ENCODE measurements at places on chromosomes 16 and 17.
A peak's percentile ranks its signal among the peaks of the same experiment; 100 is the strongest.

- DNase-seq, result no peak
Measured at GRCh38 chr16:66205287-66206231, 160.9 kb upstream of the CDH5 start.

- DNase-seq, result no peak
Measured at GRCh38 chr16:22621586-22622155, 111.0 kb downstream of the NPIPB5 start.

- DNase-seq, result no peak
Measured at GRCh38 chr16:67708368-67708771, 10.7 kb downstream of the GFOD2 start.

DNA sequence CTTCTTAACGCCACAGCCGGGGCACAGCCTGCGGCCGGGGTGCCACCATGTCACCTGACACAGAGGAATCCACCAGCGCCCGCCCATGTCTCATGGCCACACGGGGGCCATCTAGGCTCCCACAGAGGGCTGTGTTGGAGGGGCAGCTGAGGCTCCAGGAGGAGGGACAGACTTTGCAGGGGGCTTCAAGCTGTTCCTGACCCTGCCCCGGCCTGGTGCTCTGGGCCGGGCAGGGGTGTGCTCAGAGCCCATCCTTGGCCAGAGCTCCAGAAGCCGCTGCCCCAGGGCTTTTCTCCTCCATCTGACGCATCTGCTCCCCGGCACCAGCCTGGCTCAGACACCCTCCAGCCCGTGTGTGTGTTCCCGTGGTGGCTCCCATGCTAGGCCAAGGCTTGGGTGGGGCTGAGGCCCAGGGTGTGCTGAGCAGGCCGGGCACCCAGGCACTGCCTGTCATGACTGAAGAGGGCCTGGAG is 7.8 kb upstream of the SLC38A10 start:
- DNase-seq, result no peak

DNA sequence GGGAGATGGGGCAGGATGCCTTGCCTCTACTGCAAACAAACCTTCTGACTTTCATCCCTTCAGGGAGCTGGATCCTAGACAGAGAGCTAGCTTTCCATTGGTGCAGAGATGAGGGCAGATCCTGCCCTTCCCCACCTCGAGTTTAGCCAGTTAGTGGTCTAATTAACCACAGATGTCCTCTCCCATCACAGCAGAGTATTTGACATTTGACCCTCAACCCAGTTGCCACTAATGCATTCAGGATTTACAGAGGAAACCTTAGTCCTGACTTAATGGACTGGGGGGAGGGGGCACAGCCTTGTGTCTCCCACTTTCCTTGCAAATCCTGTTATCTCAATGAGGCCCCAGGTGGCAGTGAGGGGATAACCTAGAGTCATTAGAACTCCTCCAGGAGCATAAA is 10.2 kb downstream of the PIP4K2B start:
- DNase-seq, result no peak

DNA sequence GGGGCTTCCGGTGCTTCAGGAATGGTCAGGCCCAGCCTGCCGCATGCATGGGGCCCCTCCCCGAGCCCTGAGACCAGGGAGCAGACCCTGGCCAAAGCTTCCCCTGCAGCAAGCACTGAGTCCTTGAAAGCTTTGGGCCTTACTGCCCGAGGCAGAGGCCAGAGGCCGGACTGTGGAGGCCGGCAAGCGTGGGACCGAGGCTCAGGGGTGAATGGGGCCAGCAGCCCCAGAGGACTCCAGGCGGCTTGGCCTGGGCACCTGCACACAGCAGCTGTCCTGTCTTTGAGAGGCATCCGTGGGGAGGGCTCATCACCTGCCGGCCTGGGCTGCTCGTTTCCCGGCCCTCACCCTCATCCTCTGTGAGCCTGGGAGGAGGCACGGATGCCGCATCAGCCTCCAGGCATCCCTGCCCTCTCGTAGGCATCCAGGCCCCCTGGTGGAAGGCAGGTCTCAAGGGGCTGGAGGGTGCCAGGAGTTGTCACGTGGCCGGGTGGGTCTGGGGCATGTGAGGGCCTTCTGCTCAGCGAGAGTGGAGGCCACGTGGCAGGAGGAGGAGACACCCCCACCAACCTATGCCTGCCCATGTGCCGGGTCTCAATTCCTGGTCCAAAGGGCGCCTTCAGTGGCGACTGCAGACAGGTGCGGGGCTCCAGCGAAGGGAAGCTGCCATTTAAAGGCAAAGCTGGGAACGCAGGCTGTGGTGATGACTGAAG is 31.4 kb downstream of the CACNA1H start:
- DNase-seq, result no peak

- no peak for DNase-seq
Measured at GRCh38 chr17:64075913-64076312, 54.0 kb downstream of the ERN1 start.

- no peak for DNase-seq
Measured at GRCh38 chr16:80341263-80341662, 199.5 kb upstream of the DYNLRB2 start.

GRCh38 chr17:60695960-60696359 is 18.3 kb downstream of the BCAS3 start:
- DNase-seq, result no peak

DNA sequence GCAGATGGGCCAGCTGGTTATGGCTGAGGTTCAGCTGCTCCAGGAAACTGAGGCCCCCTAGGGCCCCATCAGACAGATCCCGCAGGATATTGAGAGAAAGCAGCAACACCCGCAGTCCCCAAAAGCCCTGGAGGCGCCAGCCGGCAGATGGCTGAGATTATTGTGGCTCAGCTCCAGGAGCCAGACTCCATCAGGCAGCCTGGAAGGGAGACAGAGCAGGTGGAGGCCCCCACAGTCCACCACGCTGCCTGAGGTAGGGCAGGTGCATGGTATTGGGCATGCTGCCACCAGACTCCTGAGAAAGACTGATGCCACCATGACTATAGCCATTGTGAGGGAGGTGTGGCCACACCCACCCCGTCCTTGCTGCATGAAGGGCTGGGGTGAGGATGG is 9.5 kb upstream of the TMEM101 start:
- no peak for DNase-seq

GRCh38 chr17:79360196-79360595 is 250.7 kb downstream of the RBFOX3 start:
- DNase-seq, result no peak

DNA sequence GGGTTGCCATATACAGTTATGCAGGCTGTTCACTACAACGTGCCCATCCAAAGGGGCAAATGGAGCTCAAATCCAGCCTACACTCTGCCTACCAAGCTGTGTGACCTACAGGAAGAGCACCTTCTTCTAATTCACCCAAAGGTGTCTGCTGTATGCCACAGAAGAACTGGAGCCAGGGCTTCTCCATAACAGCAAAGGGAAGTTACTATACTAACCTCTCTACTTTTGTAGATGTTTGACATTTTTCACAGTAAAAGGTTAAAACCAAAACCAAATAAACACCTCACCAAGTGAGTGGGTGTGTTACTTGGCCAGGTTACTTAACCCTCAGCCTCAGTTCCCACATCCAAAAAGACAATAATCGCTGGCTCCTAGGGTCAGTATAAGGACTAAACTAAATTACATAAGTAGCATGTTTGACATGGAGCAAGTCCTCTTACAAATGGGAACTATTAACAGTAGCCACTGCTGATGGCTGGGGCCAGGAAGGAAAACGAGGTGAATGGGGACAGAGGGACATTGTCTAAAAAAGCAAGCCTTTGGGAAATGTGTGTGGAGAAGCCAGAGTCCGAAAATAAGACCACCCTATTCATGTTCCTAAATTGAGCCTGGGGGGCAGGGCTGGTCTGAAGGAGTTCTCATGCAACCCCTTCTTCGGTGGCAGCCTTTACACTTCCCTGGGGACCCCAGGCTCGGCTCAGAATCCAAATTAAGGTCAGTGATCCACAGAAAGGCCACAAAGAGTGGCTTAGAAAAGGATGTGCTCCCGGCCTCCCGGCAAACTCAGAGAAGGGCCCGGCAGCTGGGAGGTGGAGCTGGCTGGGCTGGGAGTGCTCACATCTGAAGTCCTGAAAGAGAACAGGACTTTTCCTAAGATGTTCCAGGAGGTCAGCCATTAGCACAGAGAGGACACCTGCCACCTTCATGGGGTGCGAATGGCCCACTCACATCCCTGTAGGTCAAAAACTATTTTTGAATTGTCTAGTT is 13.5 kb downstream of the CUEDC1 start:
- no peak for DNase-seq

GRCh38 chr17:29844339-29845048 is 85.5 kb downstream of the SSH2 start:
- DNase-seq, result no peak

DNA sequence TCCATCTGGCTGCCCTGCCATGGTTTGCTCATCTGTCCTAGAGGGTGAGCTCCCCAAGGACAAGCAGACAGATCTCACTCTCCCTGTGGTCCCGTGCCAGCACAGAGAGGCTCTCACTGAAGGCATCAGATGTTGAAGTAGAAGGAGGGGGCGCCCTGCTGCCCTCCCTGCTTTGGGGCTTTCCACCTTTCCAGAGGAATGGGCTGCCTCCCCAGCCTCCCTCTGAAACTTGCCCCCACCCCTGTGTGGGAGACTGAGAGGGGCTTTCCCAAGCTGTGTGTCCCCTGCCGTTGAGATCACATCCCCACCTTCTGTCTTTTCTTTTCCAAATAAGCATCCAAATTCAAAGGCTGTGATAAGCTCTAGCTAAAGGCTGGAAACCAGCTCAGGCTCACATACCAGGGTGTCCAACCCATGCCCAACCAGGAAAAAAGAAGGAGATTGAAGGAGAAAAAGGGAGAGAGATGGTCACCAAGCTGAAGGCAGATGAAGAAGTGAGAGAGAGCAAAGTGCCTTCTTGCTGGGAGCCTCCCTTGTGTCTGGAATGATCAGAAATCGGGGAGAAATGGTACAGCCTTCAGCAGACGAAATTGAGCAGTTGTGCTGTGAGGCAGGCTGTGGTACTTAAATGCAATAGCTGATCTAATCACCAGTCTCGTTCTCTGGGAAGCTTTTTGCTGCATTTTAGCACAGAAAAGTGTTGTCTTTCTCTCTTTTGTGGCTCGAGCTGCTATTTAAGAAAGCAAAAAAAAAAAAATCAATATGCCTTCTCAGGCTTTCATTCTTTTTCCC is 145.9 kb upstream of the LHX1 start:
- DNase-seq, result no peak

DNA sequence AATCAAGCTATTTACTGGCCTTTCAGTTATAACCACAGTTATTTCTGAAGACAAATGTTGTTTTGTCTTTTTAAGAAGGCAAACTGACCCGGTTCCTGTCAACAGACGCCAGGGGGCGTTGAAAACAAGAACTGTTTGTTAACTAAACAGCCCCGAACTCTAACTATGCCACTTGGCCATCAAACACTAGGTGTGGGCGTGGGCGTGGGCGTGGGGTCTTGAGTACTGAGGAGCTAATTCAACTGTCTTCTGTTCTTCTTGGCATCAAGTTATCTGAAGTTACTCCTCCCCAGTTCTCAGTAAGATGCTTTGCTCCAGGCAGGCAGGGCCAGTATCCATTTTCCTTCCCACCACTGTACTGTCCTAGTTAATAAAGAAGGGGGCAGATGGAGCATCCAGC is 63.3 kb upstream of the MTMR4 start:
- peak; percentile 66 for DNase-seq

DNA sequence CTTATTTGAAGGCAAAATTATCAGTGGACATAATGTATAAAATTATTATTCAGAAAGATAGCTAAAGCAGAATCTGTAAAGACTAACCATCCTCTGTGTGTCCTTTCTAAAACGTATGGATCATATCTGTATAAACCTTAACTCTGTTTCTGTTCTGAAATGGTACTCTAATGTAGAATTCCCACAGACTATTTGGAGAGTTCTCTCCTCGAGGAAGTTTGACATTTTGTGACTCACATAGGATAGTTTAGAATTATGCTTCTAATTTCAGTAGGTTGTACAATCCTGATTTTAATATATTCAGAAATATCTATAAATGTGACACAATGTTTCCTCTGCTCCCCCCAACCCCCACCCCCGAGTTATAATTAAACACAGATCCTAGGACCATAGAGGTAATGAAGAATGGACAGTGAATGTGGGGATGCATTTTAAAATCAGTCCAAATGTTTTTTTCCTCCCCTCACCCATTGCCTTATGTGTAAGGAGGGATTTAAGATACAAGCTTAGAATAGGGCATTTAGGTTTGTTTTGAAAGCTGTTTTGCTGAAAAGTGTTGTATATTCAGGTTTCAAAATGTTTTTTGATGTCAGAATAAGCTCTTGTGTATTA is 66.8 kb downstream of the BCAS3 start:
- DNase-seq, result no peak

GRCh38 chr16:3140603-3141427 is 6.0 kb downstream of the ZNF213 start:
- no peak for DNase-seq

DNA sequence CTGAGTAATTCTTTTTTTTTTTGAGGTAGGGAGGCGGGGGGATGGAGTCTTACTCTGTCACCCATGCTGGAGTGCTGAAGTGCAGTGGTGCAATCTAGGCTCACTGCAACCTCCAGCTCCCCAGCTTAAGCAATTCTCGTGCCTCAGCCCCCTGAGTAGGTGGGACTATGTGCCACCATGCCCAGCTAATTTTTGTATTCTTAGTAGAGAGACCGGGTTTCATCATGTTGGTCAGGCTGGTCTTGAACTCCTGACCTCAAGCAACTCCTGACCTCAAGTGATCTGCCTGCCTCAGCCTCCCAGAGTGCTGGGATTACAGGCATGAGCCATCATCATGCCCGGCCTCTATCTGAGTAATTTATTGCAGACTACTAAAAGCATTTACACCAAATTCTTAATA is 19.4 kb downstream of the KPNB1 start:
- no peak for DNase-seq

- no peak for DNase-seq
Measured at GRCh38 chr17:50952889-50953288, 86.7 kb upstream of the TOB1 start.

Data from stimulated activated CD8-positive, alpha-beta memory T cell treated with anti-CD3 and anti-CD28 coated beads, Interleukin-4, amount 100 ng/mL, for 48 hours (primary cell).